ENCODE measurements at places on chromosomes 2 and 18.

- no peak for ATAC-seq
Measured at GRCh38 chr2:239167766-239168444, 232.9 kb downstream of the HDAC4 start.

GRCh38 chr2:195649629-195650190, 7.3 kb upstream of the SLC39A10 start:
- no peak for ATAC-seq

- no peak for ATAC-seq
Measured at GRCh38 chr18:10081492-10081891, 167.7 kb downstream of the VAPA start.

DNA sequence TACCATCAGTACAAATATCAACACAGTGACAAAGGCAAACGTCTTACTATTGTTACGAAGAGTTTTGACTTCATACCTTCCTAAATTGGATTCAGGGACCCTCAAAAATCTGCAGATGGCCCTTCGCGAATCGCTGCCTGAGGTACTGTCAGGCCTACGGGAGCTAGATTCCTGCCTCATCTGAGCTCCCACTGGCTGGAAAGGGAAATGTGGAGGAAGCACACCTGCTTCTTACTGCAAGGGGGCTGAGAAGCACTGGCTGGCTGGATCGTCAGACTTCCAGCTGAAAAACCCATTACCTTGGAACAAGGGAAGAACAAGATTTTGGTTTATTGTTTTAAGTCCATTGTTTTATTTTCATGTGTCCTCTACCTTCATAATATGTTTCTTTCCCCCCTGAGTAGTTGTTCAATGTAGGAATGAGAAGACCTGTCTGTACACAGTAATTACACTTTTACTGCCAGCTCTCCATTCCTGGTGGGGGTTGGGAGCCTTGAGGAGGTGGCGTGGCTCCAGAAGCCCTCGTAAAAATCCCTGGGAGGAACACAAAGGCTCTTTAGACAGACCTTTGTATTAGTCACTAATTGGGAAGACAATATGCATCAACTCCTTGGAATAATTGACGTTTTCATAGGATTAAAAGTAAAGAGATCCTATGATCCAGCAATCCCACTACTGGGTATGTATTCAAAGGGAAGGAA, 124.1 kb upstream of the NOSTRIN start:
- no peak for ATAC-seq

- no peak for ATAC-seq
Measured at GRCh38 chr2:216673021-216673420, 22.3 kb downstream of the IGFBP5 start.

DNA sequence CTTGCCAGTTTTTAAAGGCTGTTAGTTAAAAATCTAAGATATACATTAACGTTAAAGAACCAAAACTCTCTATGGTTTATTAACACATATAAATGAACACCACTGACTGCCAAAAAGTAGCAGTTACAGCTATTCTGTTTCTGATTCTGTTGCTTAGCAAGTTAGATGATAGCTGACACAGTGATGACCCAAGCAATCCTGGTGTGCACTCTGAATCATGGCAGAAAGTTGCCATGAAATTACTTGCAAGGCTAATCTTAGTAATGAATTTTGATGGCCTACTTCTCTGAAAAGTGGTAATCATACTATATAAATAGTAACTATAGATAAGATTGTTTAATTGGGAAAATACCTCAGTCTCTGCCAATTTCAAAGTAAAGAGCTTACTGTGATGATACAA, 57.7 kb downstream of the ROCK2 start:
- peak; percentile 57 for ATAC-seq

DNA sequence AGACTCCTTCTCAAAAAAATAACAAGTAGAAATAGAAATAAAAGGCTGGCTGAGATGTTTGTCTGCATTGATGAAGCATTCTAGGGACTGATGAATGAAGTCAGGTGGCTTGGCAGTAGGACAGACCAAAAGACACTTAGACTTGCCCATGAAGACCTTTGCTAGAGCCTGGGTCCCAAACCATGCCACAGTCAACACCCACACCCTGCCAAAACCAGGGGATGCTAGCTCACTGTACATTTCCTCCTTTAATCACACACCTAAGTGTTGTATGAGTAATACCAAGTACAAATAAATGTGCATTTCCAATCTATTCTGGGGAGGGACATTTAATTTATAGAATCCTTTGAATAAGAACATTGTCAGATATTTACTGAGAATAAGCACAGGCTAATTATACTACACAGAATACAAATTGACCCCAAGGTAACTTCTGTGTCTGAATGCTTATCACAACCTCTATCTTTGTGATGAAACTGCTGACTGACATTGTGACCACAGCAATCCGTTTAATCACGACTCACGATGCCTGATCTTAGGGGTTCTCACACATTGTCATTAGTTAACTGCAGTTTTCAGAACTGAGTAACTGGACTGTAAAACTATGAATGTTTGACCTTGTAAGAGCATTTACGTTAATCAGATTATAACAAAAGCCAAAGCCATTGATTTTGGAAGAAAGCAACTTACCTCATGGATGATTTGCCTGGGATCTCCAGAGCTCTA, 10.5 kb upstream of the NOL10 start:
- no peak for ATAC-seq

DNA sequence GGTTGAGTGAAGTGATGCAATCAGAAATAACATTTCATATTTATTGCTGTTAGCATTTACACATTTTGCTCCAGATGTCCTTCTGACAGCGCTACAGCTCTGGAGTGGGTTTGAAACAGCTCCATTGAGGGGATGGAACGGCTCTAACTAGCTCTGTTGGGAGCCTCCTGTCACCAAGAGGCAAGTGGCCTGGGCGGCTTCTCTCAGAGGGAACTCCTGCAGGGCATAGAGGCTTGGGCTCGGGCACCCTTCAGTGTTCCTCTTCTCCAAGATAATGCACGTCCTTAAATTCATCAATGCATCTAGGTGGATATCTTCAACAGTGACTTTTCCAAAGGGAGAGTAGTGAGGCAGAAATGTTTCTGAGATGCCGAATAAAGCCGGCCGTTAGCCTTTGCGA, 122.5 kb downstream of the CNTNAP5 start:
- ATAC-seq: no peak

- no peak for ATAC-seq
Measured at GRCh38 chr18:28875059-28875458, 698.1 kb upstream of the CDH2 start.

DNA sequence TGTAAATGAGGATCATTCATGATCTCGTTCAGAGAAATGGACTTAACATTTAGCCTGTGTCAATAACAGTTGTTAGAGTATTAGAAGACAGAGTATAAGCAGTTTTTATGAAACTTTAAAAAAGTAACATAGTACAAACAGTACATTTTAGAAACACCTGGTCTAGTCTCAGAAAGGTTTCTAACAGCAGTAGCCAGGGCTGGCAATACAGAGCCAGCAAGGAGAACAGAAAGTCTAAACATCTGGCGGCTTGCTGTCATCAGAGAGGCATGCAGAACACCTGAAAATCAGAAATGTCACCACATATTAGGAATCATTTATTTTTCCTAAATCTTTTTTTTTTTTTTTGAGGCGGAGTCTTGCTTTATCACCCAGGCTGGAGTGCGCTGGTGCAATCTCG, 50.1 kb downstream of the RPL31 start:
- ATAC-seq: no peak

GRCh38 chr2:15636972-15637785, 45.5 kb downstream of the DDX1 start:
- peak; percentile 94 for ATAC-seq

DNA sequence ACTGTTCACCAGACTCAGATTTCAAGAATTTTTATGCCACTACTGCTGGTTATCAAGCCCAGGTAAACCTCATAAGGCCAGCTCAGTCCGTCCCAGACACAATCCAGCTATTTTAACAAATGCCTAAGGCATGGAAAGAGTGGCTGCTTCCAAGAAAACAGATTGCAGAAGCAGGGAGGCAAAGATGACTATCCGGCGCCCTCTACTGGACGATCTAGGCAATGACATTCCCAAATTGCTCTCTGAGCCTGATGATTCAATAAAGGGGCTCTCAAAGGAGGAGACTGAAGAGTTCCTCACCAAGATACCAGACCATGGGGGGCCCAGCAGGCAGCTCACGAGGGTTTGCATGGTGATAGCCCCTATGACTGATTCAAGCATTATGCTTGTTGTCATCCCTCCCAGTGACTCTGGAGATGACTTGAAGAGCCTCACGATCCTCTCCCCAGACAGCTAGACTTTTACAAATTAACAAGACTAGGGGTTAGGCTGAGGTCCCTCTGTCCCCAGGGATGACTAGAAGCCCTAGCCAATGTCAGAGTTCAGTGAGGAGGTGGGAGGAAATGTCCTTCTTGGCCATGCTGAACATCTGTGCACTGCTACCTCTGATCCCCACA, 25.0 kb downstream of the SERPINB8 start:
- ATAC-seq: peak; percentile 88

DNA sequence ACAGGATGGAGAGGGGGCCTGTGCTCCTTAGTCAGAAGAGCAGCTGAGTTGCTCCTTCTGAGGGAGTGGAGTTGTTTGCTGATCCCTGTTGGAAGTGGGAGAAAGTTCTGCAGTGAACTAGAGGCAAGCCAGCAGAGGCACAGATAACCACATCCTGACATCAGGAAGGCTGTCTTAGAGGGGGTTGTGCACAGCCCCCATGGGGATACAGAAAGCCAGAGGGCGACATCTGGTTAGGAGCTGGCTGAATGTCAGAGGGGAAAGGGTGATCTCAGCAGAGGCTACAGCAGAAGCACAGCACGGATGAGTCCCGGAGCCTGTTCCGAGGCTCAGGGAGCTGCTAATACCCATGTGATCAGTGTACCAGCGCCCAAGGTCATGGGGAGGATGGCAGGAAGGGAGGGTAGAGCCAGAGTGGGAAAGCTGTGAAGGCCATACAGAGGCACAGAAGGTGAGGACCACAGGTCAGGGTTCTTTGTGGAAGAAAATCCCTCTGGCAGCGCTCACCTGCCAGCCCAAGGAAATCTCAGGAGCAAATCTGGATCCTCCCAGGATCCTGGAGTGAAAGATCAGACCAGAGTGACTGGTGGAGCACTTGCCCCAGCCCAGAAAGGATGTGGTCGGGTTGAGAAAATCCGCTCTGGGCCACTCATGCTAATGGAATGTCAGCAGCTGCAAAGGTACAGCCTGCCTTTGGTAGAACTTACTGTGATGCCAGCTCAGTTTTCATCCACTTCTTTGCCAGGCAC, 111.8 kb downstream of the STPG4 start:
- peak; percentile 95 for ATAC-seq

DNA sequence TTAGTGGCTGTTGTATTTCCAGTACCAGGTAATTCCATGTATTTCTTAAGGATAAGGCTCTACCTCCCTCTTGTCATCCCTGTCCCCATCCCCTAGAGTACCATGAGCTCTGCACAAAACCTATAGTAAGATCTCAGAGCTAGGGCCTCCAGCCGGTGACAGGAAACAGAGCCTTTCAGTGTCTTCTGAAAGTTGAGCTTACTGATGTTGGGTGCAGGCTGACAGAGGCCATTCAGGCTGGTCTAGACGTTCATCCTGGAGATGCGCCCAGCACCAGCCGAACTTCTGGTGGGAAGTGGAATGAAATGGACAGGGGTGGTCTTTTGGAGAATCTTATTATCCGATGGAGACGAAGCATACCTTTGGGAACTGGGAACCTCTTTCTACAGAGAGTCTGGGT, 16.7 kb upstream of the LYPD6B start:
- ATAC-seq: no peak
